ENCODE measurements at places on chromosomes 12 and 14.

- no peak for DNase-seq
Measured at GRCh38 chr12:53930591-53931255, 7.9 kb upstream of the HOXC13 start.

DNA sequence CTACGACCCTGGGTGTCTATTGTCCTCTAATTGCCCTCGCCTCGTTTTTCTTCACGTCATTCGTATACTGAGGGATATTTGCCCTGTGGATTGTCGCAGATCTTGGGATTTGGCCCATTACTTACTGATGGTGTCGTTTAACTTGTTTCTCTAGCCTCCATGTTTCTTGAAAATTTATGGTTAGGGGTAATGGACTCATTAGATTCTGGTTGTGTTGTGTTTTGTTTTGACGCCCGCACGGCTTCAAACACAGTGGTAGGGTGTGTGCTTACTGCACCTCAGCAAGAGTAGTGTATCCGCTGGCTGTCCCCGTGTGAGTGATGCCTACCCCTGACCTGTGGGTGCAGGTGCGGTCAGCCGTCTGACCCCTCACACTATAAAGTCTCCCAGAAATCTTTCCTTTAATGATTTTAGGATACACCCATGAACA lies 874 bp upstream of the RNU6-8 start:
- no peak for DNase-seq

DNA sequence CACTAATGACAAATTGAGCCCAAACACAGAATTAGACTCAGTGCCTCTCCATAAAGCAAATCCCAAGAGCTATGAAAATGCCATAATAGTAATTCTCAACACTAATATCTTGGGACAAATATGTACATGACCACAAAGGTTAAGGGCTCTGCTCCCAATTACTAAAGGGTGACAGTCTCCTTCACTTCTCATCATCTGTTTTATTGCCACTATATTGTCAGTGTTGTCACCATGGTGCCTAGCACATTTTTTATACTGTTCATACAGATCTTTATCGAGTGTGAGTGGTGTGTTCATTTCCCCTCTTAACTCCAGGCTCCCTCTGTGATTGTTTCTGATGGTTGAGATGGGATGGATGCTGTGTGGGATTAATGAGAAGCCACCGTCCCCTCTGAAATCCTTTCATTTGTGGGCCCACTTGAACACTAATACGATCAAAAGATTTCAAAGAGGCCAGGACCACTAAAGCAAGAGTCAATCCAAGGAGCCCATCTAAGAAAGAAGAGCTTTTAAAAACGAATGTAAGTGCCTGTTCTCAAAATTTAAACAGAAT lies 277.7 kb downstream of the GXYLT1 start:
- no peak for DNase-seq

DNA sequence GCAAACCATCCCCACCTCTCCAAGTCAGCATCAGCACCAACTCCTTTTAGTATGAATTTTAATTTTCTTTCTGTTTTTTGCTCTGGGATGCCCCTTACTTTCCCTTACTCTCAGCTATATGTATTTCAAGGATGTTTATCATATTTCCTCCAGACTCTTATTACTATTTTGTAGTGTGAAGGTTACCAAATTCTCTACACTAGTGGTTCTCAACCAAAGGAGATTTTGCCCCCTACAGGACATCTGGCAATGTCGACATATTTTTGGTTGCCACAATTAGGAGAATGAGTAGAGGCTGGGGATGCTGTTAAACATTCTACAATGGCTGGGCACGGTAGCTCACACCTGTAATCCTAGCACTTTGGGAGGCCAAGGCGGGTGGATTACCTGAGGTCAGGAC lies 29.1 kb upstream of the SOS2 start:
- DNase-seq, result no peak

GRCh38 chr12:13606290-13606689 lies 375.1 kb downstream of the GRIN2B start:
- DNase-seq, result no peak

DNA sequence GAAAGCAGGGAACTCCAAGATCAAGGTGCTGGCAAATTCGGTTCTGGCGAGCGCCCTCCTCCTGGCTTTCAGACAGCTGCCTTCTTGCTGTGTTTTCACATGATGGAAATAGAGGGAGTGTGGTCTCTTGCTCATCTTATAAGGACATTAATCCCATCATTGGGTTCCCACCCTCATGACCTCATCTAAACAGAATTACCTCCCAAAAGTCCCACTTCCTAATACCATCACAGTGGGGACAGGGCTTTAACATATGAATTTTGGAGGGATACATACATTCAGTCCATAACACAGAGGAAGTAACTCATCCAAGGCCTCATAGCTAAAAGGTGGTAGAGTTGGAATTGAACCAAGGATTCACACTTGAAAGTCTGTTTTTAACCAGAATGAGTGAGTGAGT lies 28.6 kb downstream of the DYRK2 start:
- DNase-seq, result no peak

DNA sequence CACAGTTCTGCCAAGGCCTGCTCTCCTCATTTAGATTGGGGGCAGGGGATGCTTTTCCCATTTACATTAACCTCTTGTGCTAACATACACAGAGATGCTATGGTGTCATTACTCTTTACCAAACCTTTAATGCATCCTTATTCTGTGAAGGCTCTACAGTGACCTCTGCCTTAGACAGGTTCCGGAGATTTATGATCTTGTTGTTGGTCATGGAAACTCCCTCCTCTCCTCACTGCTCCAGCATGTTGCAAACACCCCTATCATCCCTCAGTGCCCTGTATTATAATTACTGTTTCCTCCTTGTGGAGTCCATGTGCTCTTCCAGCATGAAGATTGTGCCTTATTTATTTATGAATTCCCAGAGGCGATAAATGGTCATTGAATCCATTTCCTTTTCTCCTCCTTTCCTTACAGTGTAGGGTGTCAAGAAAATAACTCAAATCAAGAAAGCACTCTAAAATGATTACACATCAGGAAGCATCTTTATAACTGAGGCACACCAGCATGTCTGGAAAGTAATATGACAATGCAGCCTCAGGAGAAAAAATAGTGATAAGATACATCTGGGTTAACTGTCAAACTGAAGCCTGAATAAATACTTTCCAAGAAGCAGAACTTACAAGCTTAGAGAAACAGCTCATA lies 37.8 kb downstream of the RTN1 start:
- no peak for DNase-seq

GRCh38 chr12:63276537-63277365 lies 125.8 kb upstream of the AVPR1A start:
- no peak for DNase-seq

- DNase-seq, result no peak
Measured at GRCh38 chr14:70646705-70647104, 5.0 kb downstream of the TTC9 start.

DNA sequence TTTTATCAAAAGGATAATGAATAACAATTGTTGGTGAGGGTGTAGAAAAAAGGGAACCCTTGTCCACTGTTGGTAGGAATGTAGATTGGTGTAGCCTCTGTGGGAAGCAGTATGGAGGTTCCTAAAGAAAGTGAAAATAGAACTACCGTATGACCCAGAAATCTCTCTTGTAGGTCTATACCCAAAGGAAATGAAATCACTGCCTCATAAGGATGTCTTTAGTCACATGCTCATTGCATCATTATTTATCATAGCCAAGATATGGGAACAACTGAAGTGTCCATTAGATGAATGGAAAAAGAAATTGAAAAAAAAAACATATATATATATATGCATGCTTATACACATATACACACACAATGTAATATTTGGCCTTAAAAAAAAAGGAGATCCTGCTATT lies 158.8 kb upstream of the NPAS3 start:
- no peak for DNase-seq

DNA sequence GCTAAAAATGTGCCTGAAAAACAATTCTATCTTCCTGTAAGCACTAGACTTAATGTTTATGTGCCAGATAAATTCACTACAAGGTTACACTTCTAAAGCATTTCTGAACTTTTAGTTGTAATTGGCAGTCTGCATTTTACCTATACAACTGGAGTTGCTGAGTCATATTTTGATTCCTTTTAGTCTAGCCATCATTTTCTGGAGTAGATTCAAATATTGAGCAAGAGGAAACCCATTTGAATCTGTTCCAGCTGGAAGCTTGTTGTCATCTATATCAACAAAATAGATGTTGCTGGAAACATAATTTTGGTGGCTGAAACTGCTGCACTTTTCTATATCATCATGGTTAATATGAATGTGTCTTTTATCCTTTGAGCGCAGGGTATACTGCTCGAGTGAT lies 122.2 kb upstream of the CCDC175 start:
- DNase-seq, result no peak

DNA sequence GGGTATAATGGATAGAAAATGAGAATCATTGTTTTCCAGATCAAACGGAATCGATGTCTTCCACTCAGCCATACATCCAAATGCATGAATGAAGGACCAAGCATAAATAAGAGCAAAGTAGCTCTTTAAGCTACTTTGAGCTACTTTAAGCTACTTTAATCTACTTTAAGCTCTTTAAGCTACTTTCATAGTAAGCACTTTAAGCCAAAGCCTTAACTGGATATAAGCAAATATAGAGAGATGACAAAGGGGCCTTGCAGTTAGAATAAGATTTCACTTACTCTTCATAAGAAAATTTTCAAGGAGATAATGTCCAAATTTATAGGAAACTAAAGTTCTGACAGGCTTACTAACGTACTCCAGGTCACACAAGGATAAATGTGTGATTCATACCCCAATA lies 355.6 kb upstream of the KITLG start:
- no peak for DNase-seq

GRCh38 chr12:67969134-67969802 lies 20.0 kb upstream of the IFNG-AS1 start:
- no peak for DNase-seq

- DNase-seq, result no peak
Measured at GRCh38 chr12:53193985-53194716, 12.9 kb downstream of the ITGB7 start.

- DNase-seq, result no peak
Measured at GRCh38 chr12:113980537-113981337, 14.6 kb upstream of the RBM19 start.

DNA sequence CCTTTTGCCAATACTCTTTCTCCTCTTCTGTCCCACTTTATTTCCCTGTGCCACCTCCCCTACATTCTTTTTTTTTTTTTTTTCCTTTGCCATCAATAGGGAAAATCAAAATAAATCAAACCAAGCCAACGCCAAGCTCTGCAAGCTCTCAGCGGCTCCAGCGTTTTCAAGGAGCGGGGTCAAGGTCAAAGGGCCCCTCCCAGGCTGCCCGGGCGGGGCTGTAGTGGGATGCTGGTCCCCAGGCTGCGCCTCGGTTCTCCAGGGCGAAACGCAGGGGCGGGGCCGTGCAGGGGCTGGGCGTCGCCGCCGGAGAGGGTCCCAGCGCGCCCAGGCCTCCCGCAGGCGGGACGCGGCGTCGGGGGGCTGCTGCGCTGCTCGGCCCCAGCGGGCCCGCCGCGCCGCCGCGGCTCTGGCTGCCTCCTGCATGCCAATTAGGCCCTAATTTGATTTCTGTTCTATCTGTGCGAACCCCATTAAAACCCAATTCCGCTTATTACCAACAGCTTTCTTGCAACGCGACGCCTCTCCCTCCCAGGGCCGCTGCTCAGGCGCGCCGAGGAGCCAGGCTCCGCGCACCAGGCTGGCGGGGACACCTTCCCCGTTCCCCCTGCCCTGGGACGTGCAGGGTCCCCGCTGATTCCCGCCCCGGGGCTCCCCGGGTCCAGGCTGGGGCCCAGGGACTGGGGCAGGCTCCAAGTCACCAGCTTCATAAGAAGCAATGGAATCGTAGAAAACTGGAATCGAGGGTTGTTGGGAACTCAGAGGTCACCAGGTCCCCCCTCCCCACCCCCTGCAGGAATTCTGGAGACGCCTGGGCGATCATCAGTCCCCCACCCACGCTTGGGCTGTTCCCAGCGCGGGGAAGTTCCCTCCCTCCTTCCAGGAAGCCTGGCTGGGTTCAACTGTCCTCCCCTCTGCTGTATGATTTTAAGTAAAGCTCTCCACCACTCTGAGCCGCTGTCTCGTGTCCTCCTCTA lies 50.7 kb upstream of the MAP1LC3B2 start:
- DNase-seq, result no peak

DNA sequence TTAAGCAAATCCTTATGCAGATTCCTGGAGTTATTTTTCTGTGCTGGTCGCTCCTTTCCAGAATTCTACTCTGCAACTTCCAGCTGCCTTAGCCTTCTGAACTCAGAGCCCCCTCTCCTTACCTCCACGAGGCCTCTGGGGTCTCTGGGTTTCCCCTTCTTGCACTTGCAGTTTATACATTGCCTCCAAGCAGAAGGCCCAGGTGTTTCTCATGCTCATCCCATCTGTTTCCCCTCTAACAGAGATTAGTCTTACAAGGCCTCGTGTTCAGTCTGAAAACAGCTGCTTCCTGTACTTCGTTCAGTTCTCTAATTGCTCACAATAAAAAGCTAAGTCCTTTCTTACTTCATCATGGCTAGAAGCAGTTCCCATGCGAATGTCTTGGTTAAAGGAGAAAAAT lies 134.4 kb upstream of the FGD4 start:
- no peak for DNase-seq

DNA sequence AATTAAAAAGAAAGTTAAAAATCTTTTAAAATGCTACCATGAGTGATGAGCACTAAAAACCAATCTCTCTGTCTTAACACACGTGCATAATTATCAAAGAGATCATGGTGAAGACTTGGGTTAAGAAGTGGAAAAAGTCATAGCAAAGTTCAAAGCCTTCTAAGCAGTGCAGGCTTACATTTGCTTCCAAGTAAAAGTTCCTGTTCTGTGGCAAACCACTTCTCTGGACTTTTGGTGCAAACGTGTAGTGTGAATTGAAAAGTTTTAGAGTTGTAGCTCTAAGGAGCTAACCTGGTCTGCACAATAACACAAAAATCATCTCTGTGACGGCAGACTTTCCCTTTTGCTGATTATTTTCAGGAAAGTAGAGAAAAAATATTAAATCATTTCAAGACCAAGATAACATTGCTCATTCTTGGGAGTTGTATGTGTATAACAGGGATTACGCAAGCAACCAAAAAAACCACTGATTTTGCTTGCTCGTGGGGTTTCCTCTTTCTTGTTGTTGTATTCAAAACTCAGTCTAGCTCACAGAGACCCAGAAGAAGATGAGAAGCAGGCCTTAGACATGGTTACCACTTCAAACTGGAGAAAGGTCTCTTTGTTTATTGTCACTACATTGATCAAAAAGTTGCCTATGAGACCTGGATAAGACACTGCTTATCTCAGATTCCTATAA lies 2.3 kb upstream of the GLIPR1 start:
- no peak for DNase-seq

DNA sequence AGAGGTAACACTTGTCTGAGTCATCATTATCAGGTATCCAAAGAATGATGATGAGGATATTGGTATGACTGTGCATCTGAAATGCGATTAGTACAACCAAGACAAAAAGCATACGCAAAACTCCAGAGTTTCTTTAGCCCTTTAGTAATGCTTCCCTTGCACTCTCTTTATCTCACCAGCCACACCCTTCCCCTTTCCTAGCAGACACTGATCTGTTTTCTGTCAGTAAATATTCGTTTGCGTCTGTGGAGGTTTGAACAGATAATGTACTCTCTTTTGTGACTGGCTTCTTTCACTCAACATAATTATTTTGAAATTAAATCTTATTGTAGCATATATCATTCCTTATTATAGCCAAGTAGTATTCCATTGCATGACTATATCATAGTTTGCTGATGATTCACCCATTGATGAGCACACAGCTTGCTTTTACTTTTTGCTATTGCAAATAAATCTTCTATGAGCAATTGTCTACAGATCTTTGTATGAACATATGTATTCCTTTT lies 775.7 kb downstream of the SLC6A15 start:
- DNase-seq, result no peak

Measured in activated CD8-positive, alpha-beta memory T cell treated with anti-CD3 and anti-CD28 coated beads, Interleukin-2, amount 50 U/mL, for 4 hours (primary cell).